Naive thymus-derived CD4-positive, alpha-beta T cell (primary cell): ENCODE measurements at places on chromosomes 5 and 9. TPM values are rescaled to one million over a fixed set of nuclear protein-coding genes. Genes with fewer than 3 reads are reported as not detected.
A peak's percentile ranks its signal among the peaks of the same experiment; 100 is the strongest.

The LAMC3 gene
- 4.5 TPM for total RNA-seq

GRCh38 chr5:13580058-13580457, 364.4 kb downstream of the DNAH5 start:
- no peaks in the 10 kb centered on the region for H3K36me3 ChIP-seq
- no peaks in the 10 kb centered on the region for H3K27me3 ChIP-seq
- no peak overlapping the region for H3K27ac ChIP-seq
- no peaks in the 10 kb centered on the region for H3K4me1 ChIP-seq
- H3K4me3 ChIP-seq = no peak overlapping the region

GRCh38 chr5:133468596-133468995, 143.7 kb downstream of the FSTL4 start:
- H3K27ac ChIP-seq = no peak overlapping the region
- H3K4me3 ChIP-seq = no peak overlapping the region
- H3K4me1 ChIP-seq = no peaks in the 10 kb centered on the region
- no peaks in the 10 kb centered on the region for H3K27me3 ChIP-seq

- H3K27me3 ChIP-seq = no peaks in the 10 kb centered on the region
- H3K27ac ChIP-seq = no peak overlapping the region
- H3K36me3 ChIP-seq = no peaks in the 10 kb centered on the region
- no peaks in the 10 kb centered on the region for H3K4me1 ChIP-seq
Measured at GRCh38 chr5:137313526-137314175, 185.5 kb downstream of the SPOCK1 start.

DNA sequence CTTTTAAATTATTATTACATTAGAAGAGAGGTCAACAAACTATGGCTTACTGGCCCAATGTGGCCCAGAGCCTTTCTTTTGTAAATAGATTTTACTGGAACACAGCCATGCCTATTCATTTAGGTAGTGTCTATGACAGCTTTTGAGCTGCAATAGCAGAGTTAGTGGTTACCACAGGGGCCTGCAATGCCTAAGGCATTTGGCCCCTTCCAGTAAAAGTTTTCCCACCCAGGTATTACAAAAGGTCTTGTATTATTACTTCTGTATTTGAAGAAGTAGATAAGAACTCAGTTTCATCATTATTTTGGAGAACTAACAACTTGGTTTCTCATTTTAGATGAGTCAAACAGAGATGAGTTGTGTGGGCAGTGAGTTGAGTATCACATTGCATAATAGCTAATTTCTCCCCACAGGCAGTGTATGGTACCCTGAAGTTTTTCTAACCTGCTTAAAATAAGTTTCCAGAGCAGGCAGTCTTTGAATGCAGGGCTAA, 9.5 kb downstream of the MTRR start:
- H3K27ac ChIP-seq = no peak overlapping the region
- H3K4me3 ChIP-seq = no peak overlapping the region
- H3K27me3 ChIP-seq = no peaks in the 10 kb centered on the region
- peaks cover 6% of the 10 kb centered on the region for H3K4me1 ChIP-seq

DNA sequence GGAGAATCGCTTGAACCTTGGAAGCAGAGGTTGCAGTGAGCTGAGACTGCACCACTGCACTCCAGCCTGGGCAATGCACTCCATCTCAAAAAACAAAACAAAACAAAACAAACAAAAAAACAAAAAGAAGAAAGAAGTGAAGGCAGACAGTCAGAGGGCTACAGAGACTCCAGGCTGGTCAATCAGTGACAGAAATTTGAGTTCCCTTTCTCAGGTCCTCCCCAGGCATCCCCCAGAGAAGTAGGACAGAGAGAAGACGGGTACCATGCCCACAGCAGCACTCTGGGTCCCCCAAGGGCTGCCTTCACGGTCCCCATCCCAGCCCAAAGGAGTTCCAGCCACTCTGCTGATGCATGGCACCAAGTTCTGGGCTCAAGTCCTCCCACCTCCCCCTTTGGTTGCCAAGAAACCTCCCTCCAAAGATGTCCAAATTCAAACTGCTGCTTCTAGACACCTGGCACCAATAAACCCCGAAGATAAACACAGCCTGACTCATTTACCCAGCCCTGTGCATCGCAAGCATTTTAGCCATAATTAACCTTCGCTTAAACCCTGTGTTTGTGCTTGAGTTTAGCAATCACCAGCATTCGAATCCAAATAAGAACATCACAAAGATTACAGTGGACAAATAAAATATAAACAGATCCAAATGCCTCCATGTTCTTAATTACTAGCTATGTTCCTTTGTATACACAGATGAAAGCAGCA, 24.0 kb downstream of the SEMA4D start:
- H3K36me3 ChIP-seq = peaks cover 5% of the 10 kb centered on the region
- DNase-seq = no peak
- H3K27ac ChIP-seq = peak overlapping the region; percentile 78
- H3K4me1 ChIP-seq = peaks cover 84% of the 10 kb centered on the region
- H3K4me3 ChIP-seq = no peak overlapping the region

GRCh38 chr5:135106610-135107471, 72.8 kb upstream of the PITX1 start:
- H3K36me3 ChIP-seq = no peaks in the 10 kb centered on the region
- H3K27me3 ChIP-seq = no peaks in the 10 kb centered on the region
- H3K4me3 ChIP-seq = no peak overlapping the region
- H3K4me1 ChIP-seq = no peaks in the 10 kb centered on the region
